Stimulated activated CD4-positive, alpha-beta T cell treated with anti-CD3 and anti-CD28 coated beads, Interleukin-2, amount 100 ng/mL, for 24 hours (primary cell): ENCODE measurements at places on chromosomes 1 and 21.

GRCh38 chr1:64246294-64246917 lies 43.0 kb downstream of the UBE2U start:
- no peak for DNase-seq

DNA sequence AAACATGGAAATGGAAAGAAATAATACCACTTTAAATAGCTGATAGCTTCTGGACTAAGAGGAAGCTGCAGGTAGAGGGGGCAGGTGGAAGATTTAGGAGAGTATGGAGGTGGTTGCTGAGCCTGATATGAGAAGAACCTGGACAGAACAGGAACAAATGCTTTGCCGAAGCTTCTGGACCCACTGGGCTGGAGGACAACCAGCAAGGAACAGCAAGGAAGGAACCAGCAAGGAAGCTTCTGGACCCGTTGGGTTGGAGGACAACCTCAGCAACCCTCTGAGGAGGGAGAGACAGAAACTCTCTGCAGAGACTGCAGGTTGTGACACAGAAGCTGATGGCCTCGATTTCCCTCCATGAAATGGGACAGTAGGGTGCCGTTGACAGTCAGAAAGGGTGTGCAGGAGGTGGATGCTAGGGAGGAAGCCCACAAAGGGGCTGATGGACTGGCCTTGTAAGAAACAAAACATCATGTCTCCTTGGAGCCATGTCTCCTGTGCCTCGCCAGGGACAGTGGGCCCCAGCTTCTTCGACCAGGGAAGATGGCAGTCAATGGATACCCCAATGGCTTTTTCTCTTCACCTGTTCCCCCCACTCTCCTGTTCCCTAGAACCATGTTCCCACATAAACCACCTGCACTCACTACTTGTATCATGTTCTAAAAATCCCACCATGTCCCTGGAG lies 8.3 kb upstream of the WNT3A start:
- no peak for DNase-seq

DNA sequence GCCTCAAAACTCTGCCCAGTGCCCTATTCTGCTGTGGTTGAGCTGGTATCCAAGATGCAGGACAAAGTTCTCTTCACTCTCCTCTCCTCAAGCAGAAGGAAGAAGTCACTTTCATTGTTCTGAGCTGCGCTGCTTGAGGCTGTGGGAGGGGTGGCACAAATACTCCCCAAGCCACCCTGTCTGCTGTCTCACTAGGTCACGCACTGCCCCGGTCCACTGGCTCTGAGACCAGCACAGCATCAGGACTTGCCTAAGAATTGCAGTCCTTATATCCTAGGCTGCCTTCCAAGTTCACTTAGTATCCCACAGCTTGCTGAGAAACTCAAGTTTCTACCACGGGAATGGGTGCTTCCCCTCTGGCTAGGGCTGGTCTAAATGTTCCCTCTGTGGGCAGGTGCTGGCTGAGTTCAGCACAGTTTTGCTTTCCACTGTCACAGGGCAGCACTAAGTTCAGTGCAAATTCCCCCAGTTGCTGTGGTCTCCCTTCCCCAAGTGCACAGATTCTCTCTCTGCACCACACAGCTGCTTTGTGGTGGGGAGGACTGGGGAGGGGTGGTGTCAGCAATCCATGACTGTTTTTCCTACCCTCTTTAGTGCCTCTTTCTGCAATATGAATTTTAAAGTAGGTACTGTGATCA lies 32.4 kb downstream of the SLC9C2 start:
- DNase-seq: no peak

- no peak for DNase-seq
Observed at GRCh38 chr1:221697923-221698425, 43.9 kb downstream of the DUSP10 start.

DNA sequence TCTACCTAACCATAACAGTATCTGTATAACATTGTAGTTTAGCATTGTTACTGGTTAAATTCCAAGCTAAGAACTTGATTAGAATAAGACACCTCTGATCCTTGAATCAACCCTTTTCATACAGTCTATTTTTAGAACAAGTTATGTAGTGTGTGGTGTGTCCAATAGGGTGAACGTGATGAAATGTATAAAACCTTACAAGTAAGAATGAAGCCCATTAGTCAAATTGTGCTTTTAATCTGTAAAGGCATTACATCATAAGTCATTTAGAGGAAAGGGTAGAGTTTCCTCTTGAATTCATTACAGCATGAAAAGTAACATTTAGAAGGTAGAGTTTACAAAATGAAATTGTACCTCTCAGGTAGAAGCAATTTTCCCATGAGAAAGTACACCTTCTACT lies 479.2 kb downstream of the LTN1 start:
- no peak for DNase-seq

- no peak for DNase-seq
Observed at GRCh38 chr1:220281159-220281574, 8.9 kb upstream of the RAB3GAP2 start.

DNA sequence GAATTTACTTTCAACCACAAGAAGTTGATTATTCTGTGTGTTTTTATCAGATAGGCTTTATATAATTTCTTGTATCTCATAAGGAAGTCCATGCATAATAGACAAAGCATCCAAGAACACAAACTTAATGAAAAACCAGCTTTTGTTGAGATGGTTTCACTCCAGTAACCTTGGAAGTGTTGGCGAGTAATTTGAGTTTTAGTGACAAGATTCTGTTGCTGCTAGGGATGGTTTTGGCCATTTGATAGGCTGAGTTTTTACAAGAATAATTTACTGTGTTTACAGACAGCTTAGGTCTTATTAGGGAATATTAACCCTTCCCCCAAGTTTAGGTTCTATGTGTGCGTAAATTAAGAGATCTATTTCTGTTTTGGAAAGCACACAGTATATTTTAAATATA lies 513.6 kb downstream of the USP25 start:
- no peak for DNase-seq

DNA sequence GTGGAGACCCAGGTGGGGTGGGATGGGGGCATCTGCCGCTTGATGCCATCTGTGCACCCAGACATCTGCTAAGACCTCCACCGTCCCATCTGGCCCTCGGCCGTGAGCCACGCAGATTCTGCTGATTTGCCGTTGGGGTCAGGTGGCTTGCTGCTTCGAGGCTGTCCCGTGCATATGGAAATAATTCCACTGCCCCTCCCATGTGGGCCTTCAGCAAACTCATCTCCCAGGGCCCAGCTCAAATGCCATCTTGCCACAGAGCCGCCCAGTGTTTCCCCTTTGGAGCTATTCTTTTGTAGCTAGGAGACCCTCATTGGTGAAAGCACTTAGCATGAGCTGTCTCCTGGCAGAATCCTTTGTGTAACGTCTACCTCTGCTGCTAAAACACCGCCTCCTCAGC lies 99.8 kb downstream of the KAZN start:
- no peak for DNase-seq

GRCh38 chr1:21117597-21118001 lies 59.1 kb downstream of the EIF4G3 start:
- no peak for DNase-seq

GRCh38 chr1:226708967-226709396 lies 30.1 kb downstream of the ITPKB start:
- no peak for DNase-seq

DNA sequence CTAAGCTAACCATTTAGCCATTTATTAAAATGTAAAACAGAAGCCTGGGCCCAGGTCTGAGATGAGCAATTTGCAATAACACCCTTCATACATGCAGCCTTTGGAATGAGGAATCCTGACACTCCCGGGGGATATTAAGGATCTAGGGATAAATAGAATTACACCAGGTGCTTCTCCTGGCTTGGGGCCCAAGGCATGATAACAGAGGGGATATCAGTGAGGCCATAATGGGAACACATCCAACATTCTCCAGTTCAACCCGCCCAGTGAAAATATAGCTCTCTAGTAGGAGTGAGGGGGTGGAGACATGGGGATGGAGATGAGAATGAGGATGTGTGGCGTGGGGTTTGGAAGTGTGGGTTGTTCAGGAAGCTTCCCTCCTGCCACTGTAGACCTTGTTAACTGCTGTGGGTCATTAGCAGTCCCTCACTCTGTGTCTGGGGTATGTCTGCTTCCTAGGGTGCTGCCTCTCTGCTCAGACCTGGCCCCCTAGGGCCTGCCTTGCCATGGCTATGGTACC lies 57.9 kb upstream of the KANK4 start:
- DNase-seq: no peak

DNA sequence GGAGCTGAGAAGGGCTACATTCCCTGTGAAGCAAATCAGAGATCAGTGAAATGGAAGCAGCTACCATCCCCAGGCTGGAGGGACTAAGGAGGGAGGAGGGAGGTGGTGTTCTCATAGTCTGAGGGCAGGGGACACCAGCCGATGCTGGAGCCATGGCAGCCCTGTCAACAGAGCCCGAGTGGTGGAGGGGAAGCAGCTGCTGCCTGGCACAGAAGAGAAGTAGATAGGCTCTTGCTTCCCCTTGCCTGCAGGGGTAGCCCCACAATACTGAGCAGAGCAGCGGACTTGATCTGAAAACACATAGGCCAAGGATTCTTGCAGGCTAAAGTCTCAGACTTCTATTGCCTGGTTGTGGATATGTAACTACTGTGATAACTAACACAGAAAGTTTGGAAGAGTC lies 255.1 kb downstream of the FGGY start:
- DNase-seq: no peak

GRCh38 chr1:20150969-20151368 lies 11.8 kb downstream of the PLA2G2F start:
- no peak for DNase-seq

- DNase-seq: no peak
Observed at GRCh38 chr1:244106837-244107493, 55.9 kb downstream of the ZBTB18 start.

- no peak for DNase-seq
Observed at GRCh38 chr1:55468142-55468795, 253.1 kb upstream of the USP24 start.

- DNase-seq: no peak
Observed at GRCh38 chr1:224744521-224744920, 128.4 kb downstream of the CNIH3 start.

DNA sequence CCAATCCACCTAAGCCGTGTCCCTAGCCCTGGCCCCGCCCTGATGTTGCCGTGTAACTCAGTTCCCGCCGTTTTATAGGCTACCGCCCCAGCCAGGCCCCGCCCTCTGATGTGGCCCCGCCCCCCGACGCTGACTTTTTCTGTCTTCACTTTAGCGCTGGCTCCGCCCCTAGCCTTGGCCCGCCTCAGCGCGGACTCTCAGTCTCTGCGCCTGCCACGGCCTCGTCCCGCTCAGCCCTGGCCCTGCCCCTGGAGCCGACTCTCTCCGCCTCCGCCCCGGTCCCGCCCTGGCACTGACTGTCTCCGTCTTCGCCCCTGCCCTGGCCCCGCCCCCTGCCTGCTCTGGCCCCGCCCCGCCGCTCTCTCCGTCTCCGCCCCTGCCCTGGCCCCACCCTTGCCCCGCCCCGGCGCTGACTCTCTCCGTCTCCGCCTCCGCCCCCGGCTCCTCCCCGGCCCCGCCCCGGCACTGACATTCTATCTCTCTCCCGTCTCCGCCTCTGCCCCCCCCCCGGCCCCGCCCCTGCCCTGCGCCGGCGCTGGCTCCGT lies 5.2 kb downstream of the MATN1 start:
- peak; percentile 100 for DNase-seq

- no peak for DNase-seq
Observed at GRCh38 chr1:54105736-54106269, 47.0 kb downstream of the CDCP2 start.

GRCh38 chr1:57142169-57142568 lies 176.4 kb upstream of the C8B start:
- DNase-seq: no peak

DNA sequence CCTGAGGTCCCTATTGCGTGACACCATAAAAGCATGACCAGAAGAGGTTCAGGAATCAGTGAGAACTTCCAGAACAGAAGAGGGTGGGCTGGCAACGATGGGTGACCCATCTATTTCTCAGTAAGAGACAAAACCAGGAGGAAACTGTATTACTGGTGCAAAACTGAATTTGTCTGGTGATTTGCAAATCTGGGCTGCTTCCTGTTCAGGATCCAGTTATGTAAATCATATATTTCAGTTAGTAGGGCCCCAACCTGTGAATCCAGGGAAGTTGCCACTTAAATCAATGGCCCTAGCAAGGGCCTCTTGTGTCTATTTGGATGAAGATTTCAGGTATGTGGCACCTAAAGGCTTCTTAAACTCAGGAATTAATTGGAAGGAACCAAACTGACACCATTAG lies 23.1 kb upstream of the SMAP2 start:
- no peak for DNase-seq

- DNase-seq: peak; percentile 43
Observed at GRCh38 chr1:2415801-2416208, 3.4 kb upstream of the PEX10 start.

- DNase-seq: no peak
Observed at GRCh38 chr1:233112186-233113008, 162.0 kb downstream of the NTPCR start.

DNA sequence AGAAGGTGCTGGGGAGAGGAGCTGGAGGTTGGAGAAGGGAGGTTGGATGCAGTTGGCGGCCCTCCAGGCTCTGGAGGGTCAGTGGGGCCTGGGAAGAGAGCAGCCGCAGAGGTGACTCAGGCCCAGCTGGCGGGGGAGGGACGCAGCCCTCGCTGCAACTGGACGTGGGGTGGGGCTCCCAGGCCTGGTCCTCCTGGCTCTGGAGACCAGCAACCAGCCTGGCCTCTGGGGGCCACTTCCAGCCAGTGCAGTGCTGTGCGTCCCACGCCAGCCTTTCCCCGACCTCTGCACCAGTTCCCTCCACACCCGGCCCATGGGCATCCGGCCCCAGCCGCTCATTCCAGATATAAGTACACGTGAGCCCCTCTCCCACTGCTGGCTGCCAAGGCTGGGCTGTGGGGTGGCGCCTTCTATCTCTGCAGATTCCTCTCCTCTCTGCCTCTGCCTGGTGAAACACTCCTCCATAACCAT lies 38.0 kb upstream of the COL18A1 start:
- no peak for DNase-seq

DNA sequence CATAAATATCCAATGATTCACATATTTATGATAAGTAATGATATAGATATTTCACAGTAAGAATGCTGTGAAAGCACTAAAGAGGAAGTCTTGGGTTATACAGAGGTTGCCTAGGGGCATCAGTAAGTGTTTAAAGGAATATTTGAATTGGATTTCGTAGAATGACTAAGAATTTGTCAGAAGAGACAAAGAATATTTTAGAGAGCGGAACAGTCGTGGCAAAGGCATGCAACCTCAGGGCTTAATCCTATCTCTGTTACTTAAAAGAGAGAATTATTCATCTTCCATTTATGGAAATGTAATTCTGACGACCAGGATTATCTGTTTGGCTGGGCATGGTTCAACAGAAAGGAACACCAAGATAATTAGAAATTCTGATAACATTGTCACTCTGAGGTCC lies 171.9 kb upstream of the NR5A2 start:
- DNase-seq: no peak
